ENCODE measurements at places on chromosomes 7 and 10. TPM values are rescaled to one million over a fixed set of nuclear protein-coding genes. Genes with fewer than 3 reads are reported as not detected.

Gene JAZF1
- 5.7 TPM for total RNA-seq

Gene EVX1
- total RNA-seq = not detected

Gene GUSB
- total RNA-seq = 53.4 TPM

Gene GTPBP4
- total RNA-seq = 101 TPM

DNA sequence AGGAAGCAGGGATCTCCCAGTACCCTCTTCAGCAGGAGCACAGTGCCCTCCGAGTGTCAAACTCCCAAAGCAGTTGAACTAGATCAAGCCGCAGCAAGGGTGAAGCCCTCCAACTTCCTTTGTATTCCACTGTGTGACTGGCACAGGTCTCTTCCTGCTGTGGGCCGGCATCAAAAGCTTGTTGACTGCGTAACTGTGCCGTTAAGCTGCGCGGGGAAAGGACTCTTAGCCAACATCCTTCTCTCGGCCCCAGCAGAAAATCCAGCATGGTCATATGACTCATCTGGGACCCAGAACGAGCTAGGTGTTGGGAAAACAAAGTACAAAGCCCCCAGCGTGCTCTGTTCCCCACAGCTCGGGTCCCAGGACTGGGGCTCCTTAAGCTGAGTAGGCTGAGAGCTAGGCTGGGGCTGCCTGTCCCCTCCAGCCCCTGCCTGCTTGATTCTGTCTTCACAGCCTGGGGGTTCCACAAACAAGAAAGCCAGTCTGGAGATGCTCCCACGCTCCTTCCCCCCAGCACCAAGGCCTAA, 52.2 kb downstream of the COL17A1 start:
- no peak for ATAC-seq

DNA sequence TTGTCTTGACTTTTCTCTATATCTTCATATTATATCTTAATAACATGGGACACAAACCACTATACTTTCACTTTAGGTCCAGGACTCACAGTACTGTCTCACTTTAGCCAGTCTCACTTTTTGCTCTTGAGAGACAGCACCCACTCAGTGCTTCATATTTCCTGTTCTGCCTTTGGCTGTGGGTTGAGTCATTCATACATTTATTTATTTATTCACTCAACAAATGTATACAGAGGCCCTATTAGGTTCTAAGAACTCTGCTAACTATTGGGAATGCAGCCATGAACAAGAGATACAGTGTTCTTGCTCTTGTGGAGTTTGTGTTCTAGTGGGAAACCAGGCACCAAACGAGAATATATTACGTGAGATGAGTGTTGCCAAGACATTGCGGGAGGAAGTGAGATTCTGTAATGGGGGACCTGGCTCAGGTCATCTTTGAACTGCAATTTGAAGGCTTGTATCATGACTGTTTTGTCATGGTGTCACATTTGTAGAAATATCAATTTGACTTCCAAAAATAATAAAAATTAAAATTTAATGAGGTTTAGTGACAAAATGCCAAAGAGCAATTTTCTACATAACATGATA, 190.1 kb downstream of the SDHAF3 start:
- no peak for ATAC-seq
